Neural crest cell (in vitro differentiated cells): ENCODE measurements at places on chromosomes 12 and 14. TPM values are rescaled to one million over a fixed set of nuclear protein-coding genes. Genes with fewer than 3 reads are reported as not detected.

The PROX2 gene
- not detected in 2 replicates for total RNA-seq

The SP1 gene
- 88.1 and 96.0 TPM in 2 replicates for total RNA-seq

The PAPLN gene
- total RNA-seq = 2.7 and 4.1 TPM in 2 replicates

The RPGRIP1 gene
- total RNA-seq = not detected in 2 replicates

GRCh38 chr14:104753528-104754212 lies 723 bp downstream of the SIVA1 start:
- H3K27me3 ChIP-seq = peaks cover 4% of the 10 kb centered on the region
- H3K4me1 ChIP-seq = peaks cover 26% of the 10 kb centered on the region
- H3K36me3 ChIP-seq = peaks cover 7% of the 10 kb centered on the region
- H3K27ac ChIP-seq = peak overlapping the region; percentile 83

GRCh38 chr12:128509170-128509569 lies 242.2 kb downstream of the TMEM132C start:
- H3K36me3 ChIP-seq = peaks cover 3% of the 10 kb centered on the region
- no peaks in the 10 kb centered on the region for H3K4me1 ChIP-seq
- DNase-seq = no peak
- peak overlapping the region; percentile 62 for H3K27ac ChIP-seq
- H3K27me3 ChIP-seq = no peaks in the 10 kb centered on the region

DNA sequence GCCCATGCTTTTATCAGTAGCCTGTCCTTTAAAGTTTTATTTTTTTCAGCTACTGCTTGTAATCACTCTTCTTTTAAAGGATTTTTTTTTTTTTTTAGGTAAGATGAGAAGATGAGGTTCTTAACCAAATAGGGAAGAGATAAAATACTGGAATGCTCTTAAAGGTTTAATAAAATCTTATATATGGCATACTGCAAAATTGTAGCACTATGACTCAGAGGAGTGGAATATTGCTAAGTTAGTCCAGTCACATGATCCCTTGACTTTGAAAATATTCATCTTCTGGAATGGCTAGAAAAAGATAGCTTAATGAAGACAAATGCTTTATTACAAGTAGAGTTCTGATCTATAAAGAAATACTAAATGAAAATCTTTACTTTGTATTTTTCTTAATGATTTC lies 116.6 kb downstream of the NAV3 start:
- H3K27ac ChIP-seq = no peak overlapping the region
- H3K36me3 ChIP-seq = peaks cover 5% of the 10 kb centered on the region
- H3K4me3 ChIP-seq = no peak overlapping the region
- H3K4me1 ChIP-seq = no peaks in the 10 kb centered on the region

DNA sequence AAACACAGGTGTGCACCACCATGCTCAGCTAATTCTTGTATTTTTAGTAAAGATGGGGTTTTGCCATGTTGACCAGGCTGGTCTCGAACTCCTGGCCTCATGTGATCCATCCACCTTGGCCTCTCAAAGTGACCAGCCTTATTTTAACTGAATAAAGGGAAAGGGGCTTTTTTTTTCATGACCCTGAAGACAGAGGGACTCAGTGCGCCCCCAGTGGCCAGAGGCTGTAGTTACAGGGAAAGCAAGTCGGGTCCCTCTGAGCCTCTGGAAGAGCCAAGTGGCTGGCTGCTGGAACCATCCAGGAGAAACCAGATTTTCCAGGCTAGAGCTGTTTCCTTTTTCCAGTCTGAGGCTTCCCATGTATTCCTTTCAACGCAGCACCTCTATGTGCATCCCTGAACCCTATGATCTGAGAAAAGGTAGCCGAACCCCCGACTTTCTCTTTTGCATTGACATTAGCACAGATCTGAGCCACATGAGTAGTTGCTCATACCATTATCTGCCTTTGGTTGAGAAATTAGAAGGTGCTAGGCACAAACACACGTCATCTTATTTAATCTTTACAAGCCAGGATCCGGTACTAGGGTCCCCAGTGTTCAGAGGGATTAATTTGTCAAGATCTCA lies 342.7 kb downstream of the CACNA1C start:
- DNase-seq = peak; percentile 71
- H3K36me3 ChIP-seq = no peaks in the 10 kb centered on the region
- H3K4me3 ChIP-seq = no peak overlapping the region
- no peaks in the 10 kb centered on the region for H3K27me3 ChIP-seq

DNA sequence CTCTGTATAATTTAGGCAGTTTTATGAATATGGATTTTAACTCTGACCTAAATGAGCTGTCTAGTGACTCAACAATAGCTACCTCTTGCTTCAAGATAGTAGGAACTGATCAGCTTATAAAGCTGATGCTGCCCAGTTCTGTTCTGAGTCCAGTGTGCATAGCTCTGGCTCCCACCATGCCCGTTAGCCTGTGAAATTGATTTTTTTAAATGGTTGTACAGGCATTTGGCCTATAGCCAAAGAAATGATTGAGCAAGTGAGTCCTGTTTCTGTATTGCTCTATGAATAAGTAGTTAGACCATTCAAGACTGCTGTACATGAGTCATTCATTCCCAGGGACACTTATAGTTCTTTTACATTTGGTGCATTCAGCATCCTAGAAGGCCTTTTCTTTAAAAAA lies 36.4 kb downstream of the SAMD4A start:
- H3K4me3 ChIP-seq = no peak overlapping the region
- H3K27me3 ChIP-seq = no peaks in the 10 kb centered on the region
- DNase-seq = no peak
- no peaks in the 10 kb centered on the region for H3K36me3 ChIP-seq

DNA sequence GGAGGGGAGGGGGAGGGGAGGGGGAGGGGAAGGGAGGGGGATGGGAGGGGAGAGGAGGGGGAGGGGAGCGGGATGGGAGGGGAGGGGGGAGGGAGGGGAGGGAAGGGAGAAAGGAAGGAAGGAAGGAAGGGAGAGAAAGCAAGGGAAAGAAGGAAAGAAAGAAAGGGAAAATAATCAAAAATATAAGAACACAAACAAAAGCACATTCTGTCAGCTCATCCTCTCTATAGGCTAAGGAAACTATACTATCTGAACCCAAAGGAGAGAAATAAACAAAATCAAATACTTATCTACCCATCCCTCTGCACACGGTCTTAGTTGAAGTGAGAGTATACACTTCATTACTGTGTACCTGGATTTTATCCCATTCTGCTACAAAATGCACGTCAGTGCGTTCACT lies 26.9 kb downstream of the MANSC1 start:
- no peak overlapping the region for H3K4me3 ChIP-seq
- H3K27me3 ChIP-seq = no peaks in the 10 kb centered on the region
- no peak overlapping the region for H3K27ac ChIP-seq
- H3K4me1 ChIP-seq = peaks cover 30% of the 10 kb centered on the region
- no peaks in the 10 kb centered on the region for H3K36me3 ChIP-seq

GRCh38 chr12:32706335-32707024 lies 27.4 kb downstream of the DNM1L start:
- H3K36me3 ChIP-seq = peaks cover 2% of the 10 kb centered on the region
- H3K27me3 ChIP-seq = no peaks in the 10 kb centered on the region
- no peak overlapping the region for H3K4me3 ChIP-seq
- H3K27ac ChIP-seq = no peak overlapping the region
- H3K4me1 ChIP-seq = no peaks in the 10 kb centered on the region
- no peak for DNase-seq

GRCh38 chr12:85804663-85805062 lies 31.5 kb downstream of the RASSF9 start:
- no peak overlapping the region for H3K4me3 ChIP-seq
- no peak overlapping the region for H3K27ac ChIP-seq
- H3K27me3 ChIP-seq = no peaks in the 10 kb centered on the region
- no peaks in the 10 kb centered on the region for H3K4me1 ChIP-seq
- H3K36me3 ChIP-seq = no peaks in the 10 kb centered on the region

DNA sequence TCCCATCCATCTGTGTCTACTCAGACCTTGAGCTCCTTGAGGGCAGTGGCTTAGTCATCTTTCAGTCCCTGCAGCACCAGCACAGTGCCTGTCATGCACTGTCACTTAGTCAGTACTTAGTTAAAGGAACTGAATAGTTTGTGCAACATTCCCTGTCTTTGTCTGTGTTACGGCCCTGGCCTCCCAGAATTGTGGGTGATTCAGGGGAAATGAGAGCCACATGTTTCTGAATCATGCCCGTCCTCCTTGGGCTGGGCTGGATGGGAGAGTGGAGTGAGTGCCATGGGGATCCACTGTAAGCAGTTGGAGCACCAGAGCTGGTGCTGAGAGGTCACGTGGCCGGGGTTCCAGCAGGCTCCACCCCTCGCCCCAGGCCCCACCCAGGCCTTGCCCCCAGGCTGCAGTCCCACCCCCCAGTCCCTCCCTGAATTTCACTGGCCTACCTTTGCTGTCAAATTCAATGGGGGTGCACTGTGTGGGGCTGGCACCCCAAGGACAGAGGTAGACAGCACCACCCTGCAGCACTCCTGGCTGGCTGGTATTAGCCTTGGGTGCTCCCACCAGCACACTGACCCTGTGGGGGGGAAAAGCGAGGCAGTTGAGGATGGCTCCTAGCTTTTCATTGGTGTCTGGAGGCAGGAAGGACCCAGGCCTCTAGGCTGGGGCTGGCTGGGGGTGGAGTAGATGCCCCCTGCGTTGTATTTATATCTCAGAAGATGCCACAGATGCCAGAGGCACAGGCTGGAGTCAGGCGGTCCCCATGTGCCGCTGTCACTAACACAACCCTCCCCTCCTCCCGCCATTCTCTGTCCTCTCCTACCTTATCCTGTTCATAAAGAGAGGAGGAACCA lies 7.5 kb downstream of the ITGA5 start:
- H3K27me3 ChIP-seq = no peaks in the 10 kb centered on the region
- peaks cover 5% of the 10 kb centered on the region for H3K4me1 ChIP-seq
- no peaks in the 10 kb centered on the region for H3K36me3 ChIP-seq
- no peak overlapping the region for H3K27ac ChIP-seq

DNA sequence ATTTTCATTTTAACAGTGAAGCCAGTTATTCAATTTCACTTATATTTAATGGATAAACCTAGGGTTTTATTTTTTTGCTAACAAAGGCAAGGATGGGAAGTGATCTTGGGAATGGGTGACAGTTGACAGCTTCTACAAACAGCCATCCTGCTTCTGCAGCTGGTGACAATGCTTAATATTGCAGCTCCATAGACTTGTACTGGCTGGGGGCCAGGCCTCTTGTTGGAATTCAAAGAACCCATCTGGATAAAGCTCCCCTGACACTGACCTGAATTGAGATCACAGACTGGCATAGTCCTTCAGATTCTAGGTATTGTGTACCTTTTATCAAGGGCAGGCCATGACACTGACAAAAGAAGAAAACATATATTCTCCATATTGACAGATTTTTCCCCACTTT lies 664.6 kb upstream of the FOXG1 start:
- peaks cover 11% of the 10 kb centered on the region for H3K4me1 ChIP-seq
- H3K36me3 ChIP-seq = peaks cover 2% of the 10 kb centered on the region
- no peak overlapping the region for H3K27ac ChIP-seq
- no peaks in the 10 kb centered on the region for H3K27me3 ChIP-seq
- no peak for DNase-seq
- H3K4me3 ChIP-seq = no peak overlapping the region

DNA sequence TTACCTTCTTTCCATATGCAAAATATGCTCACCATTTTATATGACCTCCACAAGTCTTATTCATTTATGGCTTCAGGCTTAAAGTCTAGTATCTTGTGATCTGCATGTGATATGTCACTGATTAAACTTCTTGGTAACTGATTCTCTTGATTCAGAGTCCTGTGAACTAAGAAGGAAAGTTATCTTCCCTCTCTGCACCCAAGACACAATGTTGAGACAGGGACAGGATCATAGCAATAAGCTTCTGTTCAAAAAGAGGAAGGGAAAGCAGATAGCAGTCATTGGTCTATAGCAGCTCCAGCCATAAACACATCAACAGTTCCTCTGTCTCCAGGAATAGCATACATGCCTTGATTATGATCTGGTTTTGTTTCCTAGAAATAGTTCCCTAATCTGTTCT lies 103.1 kb downstream of the UNC79 start:
- no peak overlapping the region for H3K4me3 ChIP-seq
- H3K36me3 ChIP-seq = no peaks in the 10 kb centered on the region
- no peaks in the 10 kb centered on the region for H3K4me1 ChIP-seq
- DNase-seq = no peak
- H3K27ac ChIP-seq = no peak overlapping the region
- peaks cover 4% of the 10 kb centered on the region for H3K27me3 ChIP-seq

DNA sequence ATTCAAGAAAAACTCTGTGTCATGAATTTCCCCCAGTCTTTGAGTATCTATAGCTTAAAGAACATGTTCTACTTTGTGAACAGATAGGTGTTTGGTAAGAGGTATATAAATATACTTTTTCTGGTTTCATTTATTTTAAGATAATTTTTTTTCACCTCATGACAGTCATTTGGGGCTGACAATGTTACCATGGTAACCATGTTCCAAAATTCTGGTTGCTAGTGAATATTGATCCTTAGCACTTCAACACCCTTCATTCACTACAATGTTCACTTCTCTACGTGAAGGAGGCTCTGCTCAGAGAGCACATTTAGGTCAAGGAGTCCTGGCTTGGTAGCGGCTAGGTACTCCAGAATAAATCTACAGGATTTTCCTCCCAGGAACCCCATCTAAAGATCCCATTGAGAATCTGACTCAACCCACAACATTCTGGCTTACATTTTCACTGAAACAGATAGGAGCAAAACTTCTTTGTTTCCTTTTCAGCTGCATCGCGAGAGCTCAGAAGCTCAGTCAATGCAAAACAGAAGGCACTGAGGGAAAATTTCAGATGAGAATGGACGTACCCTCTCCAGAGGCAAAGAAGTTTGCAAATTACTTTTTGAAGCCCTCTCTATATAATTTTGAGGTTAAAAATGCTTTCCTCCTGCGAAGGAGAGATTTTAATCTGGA lies 93.6 kb downstream of the ARF6 start:
- H3K4me1 ChIP-seq = peaks cover 5% of the 10 kb centered on the region
- DNase-seq = no peak
- peaks cover 3% of the 10 kb centered on the region for H3K27me3 ChIP-seq
- no peaks in the 10 kb centered on the region for H3K36me3 ChIP-seq
- H3K4me3 ChIP-seq = no peak overlapping the region

GRCh38 chr12:1529862-1530591 lies 64.4 kb downstream of the FBXL14 start:
- peak overlapping the region; percentile 98 for H3K4me3 ChIP-seq
- DNase-seq = peak; percentile 33
- peaks cover 53% of the 10 kb centered on the region for H3K27me3 ChIP-seq
- H3K27ac ChIP-seq = no peak overlapping the region

DNA sequence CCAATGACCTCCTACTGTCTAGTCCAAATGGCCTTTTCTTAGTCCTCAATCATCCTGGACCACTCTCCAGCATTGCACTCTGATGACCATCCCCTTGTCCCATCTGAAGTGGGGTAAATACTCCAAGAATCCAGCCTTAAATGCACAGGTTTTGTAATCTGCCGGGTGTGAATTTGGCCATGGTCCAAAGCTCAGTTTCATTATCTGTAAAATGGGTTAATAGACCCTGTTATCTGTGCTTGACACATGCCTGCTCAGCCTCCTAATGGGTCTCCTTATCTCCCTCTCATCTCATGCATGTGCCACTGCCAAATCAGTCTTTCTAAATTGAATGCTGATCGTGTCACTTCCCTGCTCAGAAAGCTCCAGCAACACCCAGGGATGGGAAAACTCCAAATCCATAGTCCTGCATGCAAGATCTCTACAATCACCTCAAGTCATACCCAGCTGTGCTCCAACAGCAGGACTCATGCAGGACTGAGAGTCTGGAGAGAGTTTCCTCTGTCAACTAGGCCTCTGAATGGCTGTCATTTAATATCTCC lies 22.3 kb downstream of the LGR5 start:
- H3K36me3 ChIP-seq = no peaks in the 10 kb centered on the region
- peaks cover 20% of the 10 kb centered on the region for H3K4me1 ChIP-seq
- DNase-seq = no peak
